Cardiac muscle cell (in vitro differentiated cells and primary cell): ENCODE measurements at places on chromosomes 4 and X. TPM values are rescaled to one million over a fixed set of nuclear protein-coding genes. Genes with fewer than 3 reads are reported as not detected.

DNA sequence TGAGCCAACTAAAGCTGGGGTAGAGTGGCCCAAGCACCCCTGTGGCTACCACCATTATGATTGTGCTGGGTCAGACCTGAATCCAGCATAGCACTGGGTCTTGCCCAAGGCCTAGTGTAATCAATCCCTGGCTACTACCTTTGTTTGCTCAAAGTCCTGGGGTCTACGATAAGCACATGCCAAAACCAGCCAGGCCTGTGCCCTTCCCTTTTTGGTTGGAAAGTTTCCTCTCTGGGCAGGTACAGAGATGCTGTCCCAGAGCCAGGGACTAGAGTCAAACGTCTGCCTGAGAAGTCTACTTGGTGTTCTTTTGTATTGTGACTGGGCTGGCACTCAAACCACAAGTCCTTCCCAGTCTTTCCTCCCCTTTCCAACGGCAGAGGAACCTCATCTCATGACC, 371.5 kb upstream of the MAGEC2 start:
- DNase-seq = no peak

DNA sequence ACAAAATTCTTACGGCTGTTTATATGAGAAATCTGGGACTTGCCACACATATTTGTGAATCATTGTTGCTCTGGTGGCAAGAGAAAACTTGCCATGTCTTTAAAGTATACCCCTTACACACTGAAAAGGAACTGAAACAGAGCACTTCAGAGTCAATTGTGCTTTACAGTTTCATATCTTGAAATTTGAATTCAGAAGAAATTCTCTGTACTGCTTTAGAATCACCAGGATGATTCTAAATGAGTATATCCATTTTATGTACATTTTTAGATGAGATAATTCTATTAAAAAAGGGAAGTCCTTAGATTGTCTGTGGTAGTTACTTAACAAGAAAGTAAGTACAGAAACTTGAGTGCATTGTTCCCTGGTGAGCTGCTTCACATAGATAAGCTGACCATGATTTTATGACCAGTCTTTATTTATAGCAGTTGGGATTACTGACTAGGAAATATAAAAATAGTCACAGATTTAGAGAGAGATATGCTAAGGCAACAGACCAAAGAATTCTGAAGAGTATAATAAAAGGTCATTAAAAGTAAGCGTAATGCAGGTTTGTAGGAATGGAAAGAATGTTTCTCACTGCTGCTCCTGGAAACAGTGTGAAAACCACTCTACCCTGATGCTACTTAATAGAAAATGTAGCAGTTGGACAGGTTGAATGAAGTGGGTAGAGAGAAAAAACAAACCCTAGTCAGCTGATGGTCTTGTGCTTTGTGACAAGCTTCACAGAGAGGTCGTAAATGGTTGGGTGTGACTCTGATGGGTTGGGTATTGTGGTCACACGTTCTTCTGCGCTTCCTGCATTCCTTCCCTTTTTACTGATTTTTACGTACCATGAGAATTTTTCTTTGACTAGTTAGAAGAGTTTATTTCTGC, 41.0 kb downstream of the FNIP2 start:
- DNase-seq = peak; percentile 72

DNA sequence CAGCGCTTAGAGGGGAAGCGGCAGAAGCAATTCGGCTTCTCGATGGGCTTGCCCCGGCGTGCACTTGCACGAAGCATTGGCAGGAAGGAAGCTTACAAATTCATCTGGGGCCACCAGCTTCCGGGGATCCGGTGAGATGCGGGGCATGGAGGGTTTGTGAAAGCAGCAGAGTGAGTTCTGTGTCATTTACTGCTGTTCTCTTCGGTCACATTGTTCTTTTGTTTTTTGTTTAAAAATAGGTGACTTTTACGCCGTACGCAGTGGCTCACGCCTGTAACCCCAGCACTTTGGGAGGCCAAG, 47.0 kb downstream of the ASMT start:
- DNase-seq = no peak

- DNase-seq = peak; percentile 10
These were observed 1.8 kb downstream of the UBQLN2 start for GRCh38 chrX:56564921-56565840.

- no peak for DNase-seq
These were observed 11.5 kb upstream of the RASSF6 start for GRCh38 chr4:73631565-73632226.

GRCh38 chr4:12897954-12898353, 586.2 kb downstream of the RAB28 start:
- DNase-seq = no peak

- peak; percentile 40 for DNase-seq
These were observed 34.9 kb downstream of the STX18 start for GRCh38 chr4:4506961-4507360.

- DNase-seq = no peak
These were observed 238.4 kb upstream of the ANXA3 start for GRCh38 chr4:78312989-78313753.

DNA sequence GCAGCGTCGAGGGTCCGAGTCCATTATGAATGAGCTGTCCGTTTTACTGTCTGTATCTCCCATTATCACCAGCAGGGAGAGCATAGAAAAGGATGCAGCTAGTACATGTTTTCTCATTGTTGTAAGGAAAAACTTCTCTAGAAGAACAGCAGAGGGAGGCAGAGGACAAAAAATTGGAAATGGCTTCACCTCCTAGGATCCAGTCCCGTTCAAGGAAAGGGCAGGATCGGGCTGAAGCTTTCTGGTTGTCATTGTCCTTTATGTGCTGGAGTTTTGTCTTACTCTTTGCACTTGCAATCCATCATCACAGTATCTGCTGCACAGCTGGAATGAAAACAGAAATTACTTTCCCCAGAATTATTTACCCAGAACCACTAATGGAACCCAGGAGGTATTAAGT, 14.7 kb downstream of the NDP start:
- DNase-seq = peak; percentile 85

GRCh38 chr4:53932796-53933610, 131.4 kb downstream of the CHIC2 start:
- DNase-seq = peak; percentile 98

- DNase-seq = peak; percentile 84
These were observed 8.8 kb upstream of the MGST2 start for GRCh38 chr4:139656614-139657486.

- no peak for DNase-seq
These were observed 191.4 kb downstream of the GBA3 start for GRCh38 chr4:22884157-22884556.

DNA sequence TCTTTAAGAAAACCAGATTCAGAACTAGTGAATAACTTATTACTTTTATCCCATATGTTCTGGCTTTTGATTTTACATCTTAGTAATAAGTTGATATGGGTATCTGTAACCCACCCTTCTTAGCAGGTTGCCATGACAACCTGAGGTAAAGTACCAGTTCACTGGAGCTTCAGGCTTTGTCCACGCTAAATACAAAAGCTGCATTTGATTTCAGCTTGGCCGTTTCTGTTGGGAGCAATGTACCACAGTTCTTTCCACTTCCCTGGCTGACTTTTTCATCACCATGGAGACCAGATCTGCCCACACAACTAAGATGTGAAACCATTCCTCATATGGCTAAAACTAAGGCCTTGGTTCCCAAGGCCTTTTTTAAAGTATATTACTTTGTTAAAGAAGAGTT, 26.1 kb downstream of the KLHL34 start:
- no peak for DNase-seq

DNA sequence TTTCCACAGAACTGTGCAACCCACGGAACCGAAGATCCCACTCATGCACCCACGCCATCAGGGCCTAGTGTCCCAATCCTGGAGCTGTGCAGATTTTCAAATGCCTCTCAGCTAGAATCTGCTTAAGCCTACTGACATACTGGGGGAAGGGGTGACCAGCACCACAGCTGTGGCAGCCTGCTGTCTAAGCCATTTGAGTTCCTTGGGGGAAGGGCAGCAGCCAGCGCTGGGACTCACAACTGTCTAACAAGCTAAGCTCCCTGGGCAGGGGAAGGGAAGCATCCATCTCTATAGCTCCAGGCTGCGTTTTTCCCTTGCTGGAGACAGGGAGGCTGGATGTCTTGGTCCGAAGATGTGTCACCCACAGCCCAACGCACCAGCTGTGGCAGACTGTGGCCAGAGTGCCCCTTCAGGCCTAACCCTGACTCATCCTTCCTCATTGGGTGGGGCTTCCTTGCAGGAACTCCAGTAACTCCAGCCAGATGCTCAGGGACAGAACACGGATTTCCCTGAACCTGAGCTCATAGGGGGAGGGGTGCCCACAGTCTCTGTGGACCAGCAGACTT, 194.8 kb downstream of the CHRDL1 start:
- DNase-seq = no peak

DNA sequence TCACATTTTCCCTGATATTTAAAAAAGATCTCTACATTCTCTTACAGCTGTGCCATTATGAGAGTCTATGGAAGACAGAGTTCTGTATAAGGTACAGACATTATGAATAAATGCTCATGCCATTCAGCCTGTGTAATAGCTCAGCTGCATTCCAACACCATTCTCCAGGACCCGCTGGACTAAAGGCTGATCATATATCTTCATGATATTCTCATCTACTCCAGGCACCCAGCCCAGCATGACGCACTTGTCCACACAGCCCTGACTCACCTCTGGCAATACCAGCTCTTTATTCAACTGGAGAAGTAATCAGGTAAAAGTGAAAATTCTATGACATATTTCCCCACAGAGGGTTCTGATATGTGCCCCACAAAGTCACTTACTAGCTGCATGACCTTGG, 437.5 kb upstream of the FGF16 start:
- no peak for DNase-seq

- DNase-seq = peak; percentile 72
These were observed 37.1 kb upstream of the HERC6 start for GRCh38 chr4:88341227-88342192.

- no peak for DNase-seq
These were observed 132.1 kb upstream of the TLL1 start for GRCh38 chr4:165740911-165741310.

GRCh38 chr4:42309361-42310260, 87.7 kb upstream of the SHISA3 start:
- no peak for DNase-seq

DNA sequence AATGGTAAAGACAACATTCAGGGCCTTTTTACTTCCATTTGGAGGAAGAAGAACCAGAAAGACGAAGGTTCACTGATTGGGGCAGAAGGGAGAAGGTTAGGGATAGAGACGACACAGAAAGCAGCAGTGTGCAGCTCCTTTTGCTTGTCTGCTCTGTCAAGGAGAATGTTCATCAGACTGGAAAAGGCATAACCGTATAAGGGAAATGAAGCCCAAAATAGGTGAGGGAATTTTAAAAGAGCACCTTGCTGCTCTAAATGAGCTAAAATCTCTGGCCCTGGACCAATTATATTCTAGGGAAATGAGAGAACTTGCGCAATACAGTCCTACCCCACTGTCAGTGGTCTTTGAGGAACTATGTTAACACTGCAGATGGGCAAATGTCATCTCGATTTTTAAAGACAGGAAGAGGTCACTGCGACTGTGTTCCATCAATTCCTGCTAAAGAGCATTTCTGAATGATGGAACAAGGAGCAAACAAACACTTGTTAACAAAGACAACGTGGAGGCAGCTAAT, 909.8 kb upstream of the FTHL17 start:
- no peak for DNase-seq

- peak; percentile 55 for DNase-seq
These were observed 161.2 kb upstream of the WDFY3 start for GRCh38 chr4:85127653-85128052.

Gene TMEM271
- not detected in 2 replicates for polyA plus RNA-seq

Gene DRP2
- polyA plus RNA-seq = 0.20 and 0.31 TPM in 2 replicates

Gene PDE6B
- polyA plus RNA-seq = 48.1 and 58.5 TPM in 2 replicates

Gene AMBN
- not detected in 2 replicates for polyA plus RNA-seq

Gene NCBP2L
- polyA plus RNA-seq = 0.11 and 0.16 TPM in 2 replicates

Gene TRIM75
- polyA plus RNA-seq = not detected in 2 replicates

Gene DOK7
- polyA plus RNA-seq = 13.7 and 14.4 TPM in 2 replicates

Gene STAP1
- 0.10 TPM in 1 of 2 replicates, not detected in the other for polyA plus RNA-seq

Gene FGF5
- polyA plus RNA-seq = 0.97 and 2.0 TPM in 2 replicates

Gene IL21
- polyA plus RNA-seq = not detected in 2 replicates

Gene ASB12
- polyA plus RNA-seq = 0.75 and 1.1 TPM in 2 replicates

Gene GLOD5
- polyA plus RNA-seq = not detected in 2 replicates
